HAP-1 (cell line): ENCODE measurements at places on chromosomes 1 and 21.

DNA sequence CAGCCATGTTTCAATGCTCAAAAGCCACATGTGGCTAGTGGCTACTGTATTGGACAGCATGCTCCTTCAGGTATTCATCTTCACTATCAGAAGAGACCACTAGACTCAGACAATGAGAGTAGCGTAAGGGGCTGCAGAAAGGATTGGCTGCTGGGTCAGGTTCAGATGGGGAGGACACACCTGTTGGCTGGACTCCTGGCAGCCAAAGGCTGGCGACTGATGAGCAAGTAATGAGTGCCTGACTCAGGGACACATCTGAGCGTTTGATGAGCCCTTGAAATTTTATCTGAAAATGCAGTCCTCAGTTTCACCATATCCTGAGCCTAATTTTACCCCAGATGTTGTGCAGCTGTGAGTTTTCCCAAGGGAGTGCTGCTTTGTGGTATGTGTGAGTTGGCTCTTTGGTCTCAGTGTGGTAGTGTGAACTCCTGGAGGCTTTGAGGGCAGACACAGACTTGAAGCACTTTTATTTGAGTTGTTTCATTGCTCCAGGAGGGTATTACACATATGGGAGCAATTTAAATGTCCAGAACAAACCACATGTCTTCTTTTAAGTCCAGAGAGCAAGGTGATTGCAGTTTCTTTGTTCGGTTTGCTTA, 9.6 kb downstream of the ST6GALNAC3 start:
- DNase-seq = no peak

DNA sequence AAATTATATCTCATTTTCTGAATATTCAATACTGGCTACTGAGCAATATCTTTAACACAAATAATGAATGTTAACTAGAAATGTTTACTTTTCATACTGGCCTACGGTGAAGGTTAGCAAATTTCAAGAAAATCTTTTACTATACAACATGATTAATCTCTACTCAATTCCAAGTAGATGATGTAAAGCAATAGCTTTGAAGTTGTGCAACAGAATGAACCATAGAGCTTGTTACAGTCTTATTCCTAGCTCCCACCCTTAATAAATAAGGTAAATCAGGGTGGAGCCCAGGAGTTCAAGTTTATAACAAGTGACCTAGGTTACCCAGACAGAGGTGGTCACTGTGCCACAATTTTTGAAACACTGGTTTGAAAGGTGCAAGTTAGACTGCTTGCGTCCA, 1678.1 kb downstream of the KCNT2 start:
- no peak for DNase-seq

GRCh38 chr1:33126411-33127000, 45.6 kb downstream of the AZIN2 start:
- DNase-seq = no peak

- DNase-seq = no peak
Measured at GRCh38 chr1:45952072-45952471, 148.7 kb downstream of the MAST2 start.

DNA sequence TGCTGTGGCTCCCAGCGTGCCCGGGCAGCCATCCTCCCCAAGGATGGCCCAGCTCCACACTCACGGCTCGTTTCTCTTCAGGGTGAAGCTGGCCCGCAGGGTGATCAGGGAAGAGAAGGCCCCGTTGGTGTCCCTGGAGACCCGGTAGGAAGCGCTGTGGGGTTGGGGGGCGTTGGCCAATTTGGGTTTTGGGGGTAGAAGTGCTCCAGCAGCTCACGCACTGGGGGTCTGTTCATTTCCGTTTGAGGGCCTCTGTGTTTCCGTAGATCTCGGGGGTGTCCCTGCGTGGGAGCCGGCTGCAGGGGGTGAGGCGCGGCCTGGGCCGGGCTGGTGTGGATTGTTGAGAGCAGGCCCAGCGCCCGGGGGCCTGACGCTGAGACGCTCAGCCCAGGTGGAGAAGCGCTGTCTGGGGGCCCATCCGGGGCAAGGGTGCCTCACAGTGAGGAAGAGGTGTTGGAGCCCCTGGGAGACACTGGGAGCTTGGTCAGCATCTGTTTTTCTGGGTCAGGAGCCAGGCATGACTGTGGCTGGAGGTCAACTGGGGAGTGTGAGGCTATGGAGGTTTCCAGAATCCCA, 12.6 kb downstream of the COL6A1 start:
- DNase-seq = no peak

- DNase-seq = no peak
Measured at GRCh38 chr1:179632868-179633267, 41.2 kb downstream of the TDRD5 start.

DNA sequence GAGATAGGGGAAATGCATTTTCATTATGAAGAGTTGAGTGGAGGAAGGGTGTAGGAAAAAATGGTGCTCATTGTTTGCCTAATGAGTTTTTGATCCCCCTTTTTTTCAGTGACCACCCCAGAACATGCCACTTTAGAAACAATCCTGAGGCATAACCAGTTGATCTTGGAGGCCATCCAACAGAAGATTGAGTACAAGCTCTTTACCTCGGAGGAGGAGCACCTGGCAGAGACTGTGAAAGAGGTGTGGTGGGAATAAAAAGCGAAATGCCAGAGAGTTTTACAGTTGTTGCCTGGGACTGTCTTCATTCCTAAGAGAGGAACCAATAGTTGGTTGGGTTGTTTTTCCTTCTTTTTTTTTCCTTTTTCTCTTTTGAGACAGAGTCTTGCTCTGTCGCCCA, 54.3 kb upstream of the EPHA8 start:
- no peak for DNase-seq

DNA sequence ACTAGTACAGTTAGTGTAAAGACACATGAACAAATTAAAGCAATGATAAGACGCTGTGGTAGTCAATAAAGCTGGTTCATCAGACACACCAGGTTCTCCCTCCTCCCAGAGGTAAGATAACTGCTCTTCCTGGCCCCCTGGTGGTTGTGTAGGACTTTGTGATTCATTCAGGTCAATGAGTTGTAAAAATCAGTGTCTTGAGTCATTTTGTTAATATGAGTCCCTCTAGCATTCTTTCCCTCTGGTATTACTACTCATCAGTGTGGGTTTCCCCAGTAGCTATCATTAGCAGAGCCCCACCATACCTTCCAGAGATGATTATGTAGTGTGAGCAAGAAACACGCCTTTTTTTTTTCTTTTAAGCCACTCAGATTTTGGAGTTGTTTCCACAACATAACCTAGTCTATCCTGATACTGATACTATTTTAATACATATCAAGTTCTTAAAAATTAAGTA, 3.6 kb upstream of the SETDB1 start:
- DNase-seq = peak; percentile 85

GRCh38 chr1:61981870-61982660, 212.6 kb upstream of the L1TD1 start:
- no peak for DNase-seq

- no peak for DNase-seq
Measured at GRCh38 chr1:28374297-28374696, 4.8 kb downstream of the PHACTR4 start.

DNA sequence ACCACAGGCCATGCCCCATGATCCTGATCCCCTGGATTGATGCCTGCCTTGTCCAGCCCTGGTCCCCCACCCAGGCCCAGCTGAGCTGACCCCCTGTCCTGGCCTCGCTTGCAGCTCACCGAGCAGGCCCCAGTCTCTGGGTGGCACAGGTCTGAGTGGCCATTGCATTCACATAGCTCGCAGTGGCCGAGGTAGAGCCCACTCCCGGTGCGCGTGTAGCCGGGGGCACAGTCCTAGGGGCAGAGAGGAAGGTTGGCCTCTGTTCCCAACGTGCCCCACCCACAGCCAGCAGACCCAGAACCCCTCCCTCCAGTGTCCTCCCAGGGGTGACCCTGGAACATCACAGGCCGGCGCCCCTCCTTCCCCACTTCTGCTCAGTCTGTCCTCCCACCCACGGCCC, 51.9 kb downstream of the LDLRAD2 start:
- no peak for DNase-seq

GRCh38 chr1:1013922-1014648, 788 bp downstream of the ISG15 start:
- no peak for DNase-seq

DNA sequence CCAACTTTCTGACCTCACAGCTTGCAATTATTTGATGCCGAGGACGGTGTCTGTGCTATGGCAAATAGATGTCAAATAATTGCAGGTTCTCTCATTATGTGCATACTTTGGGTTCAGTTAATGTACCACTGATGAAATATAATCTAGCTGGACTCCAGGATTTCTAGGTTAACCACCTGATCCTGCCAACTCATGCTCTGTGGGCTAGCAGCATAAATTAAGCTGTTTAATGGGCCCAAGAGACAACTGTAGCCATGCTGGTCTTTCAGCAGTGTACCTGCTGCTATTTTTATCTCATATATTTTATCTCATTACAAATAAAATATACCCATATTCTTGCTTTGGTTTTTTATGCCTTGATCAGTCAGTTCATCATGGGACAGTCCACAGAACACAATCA, 43.3 kb upstream of the HP1BP3 start:
- no peak for DNase-seq

GRCh38 chr1:173995475-173995874, 26.7 kb downstream of the RC3H1 start:
- no peak for DNase-seq

DNA sequence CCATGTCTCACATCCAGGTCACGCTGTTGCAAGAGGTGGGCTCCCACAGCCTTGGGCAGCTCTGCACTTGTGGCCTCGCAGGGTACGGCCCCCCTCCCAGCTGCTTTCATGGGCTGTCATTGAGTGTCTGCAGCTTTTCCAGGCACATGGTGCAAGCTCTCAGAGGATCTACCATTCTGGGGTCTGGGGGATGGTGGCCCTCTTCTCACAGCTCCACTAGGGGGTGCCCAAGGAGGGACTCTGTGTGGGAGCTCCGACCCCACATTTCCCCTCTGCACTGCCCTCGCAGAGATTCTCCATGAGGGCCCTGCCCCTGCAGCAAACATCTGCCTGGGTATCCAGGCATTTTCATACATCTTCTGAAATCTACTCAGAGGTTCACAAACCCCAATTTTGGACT, 219.4 kb downstream of the LRRC7 start:
- DNase-seq = peak; percentile 12

GRCh38 chr1:62346886-62347285, 27.7 kb upstream of the KANK4 start:
- DNase-seq = no peak

DNA sequence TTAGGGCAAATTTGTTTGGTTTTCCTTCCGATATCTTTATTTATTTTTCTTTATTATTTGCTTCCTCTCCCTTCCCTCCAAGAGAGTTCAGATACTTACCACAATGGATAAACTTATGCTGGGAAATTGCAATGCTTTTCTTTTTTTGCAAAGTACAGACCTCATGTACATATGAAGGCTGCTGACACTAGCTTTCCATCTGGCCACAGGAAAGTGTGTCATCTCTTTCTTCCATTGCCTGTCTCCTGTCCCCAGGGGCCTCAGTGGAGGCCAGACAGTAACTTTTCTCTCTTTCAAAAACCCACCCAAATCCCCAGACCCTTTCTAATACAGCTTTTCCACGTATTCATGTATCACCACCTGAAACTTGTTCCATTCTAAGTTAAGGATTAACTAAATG, 73.9 kb downstream of the ST6GALNAC3 start:
- no peak for DNase-seq

GRCh38 chr1:116485071-116485735, 85.6 kb downstream of the CD58 start:
- peak; percentile 95 for DNase-seq

DNA sequence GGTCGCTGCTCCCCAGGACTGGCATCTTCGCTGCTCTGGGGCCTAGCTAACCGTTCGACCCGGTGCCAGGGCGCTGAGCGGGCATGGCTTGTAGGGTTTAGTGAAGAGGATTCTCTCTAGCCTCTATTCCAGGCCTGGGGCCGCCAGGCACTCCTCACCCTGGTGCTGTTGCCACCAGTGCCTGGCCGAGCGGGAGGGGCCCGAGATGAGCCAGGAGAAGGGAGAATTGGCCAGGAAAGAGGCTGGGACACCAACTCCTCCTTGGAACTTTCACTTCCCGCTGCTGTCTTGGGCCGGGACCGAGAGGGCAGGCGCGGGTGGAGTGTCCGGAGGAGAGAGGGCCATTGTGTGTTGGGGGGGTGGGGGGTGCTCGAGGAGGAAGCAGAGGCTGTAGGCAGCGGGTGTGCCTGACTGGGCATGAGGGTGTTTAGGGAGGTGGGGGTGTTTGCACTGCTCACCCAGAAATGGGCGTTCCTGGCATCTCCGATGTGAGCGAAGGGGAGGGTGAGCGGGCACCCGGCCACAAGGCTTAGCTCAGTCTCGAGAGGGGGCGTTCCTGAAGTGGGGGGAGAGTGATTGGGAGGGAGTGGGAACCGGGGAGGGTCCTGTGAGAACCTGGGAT, 772 bp downstream of the ADAM15 start:
- DNase-seq = peak; percentile 68

GRCh38 chr1:197126691-197127090, 19.8 kb downstream of the ASPM start:
- no peak for DNase-seq

DNA sequence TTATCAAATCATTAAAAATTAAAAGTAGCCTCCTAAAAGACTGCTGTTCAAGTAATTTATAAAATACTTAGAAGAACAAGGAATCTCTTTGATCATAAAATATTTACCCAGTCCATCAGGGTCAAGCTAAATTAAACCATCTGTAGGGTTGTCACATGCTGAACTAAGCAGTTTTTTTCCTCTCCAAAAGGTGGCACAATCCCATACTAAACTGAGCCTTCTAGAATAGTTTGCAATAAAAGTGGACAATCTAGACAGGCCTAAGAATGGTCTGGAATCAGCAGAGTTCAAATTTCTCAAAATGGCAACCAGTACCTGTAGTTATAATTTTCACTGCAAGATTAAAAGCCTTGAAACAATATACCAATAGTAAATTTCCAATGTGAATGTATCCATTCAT, 194.8 kb downstream of the EIF4G3 start:
- DNase-seq = no peak

GRCh38 chr1:18996548-18997177, 40.2 kb upstream of the IFFO2 start:
- DNase-seq = no peak

GRCh38 chr1:197200272-197200899, 53.9 kb upstream of the ASPM start:
- DNase-seq = peak; percentile 26

DNA sequence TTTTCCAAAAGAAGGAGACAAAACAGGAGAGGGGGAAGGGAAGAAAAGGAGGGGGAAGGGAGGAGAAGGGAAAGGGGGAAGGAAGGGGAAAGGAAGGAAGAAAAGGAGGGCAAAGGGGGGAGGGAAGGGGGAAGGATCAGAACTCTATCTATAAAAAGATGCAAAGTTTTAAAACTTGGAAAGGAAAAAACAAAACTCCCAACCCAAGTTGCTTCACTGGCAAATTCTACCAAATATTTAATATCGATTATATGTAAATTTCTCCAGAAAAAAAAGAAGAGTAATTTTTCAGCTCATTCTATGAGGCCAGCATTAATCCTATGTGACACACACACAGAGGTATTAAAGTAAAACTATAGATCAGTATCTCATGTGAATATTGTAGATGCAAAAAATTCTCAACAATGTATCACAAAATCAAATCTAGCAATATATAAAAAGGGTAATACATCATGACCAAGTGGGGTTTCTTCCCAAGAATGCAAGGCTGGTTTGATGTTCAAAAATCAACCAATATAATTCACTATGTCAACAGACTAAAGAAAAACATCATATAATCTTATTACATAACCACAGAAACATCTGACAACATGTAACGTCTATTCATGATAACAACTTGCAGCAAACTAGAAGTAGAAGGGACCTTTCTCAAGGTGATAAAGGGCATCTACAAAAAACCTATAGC, 57.9 kb downstream of the MAN1A2 start:
- no peak for DNase-seq

GRCh38 chr1:2088458-2088857, 38.2 kb downstream of the PRKCZ start:
- DNase-seq = no peak

- no peak for DNase-seq
Measured at GRCh38 chr1:66778969-66779368, 22.1 kb downstream of the INSL5 start.

- no peak for DNase-seq
Measured at GRCh38 chr1:29883986-29884385, 647.7 kb downstream of the PTPRU start.
